ENCODE measurements at places on chromosomes 2 and 18.
A peak's percentile ranks its signal among the peaks of the same experiment; 100 is the strongest.

GRCh38 chr2:22282916-22283315, 1102.1 kb upstream of the KLHL29 start:
- no peak for DNase-seq

- peak; percentile 66 for DNase-seq
Measured at GRCh38 chr2:43818761-43819160, 19.9 kb downstream of the ABCG5 start.

DNA sequence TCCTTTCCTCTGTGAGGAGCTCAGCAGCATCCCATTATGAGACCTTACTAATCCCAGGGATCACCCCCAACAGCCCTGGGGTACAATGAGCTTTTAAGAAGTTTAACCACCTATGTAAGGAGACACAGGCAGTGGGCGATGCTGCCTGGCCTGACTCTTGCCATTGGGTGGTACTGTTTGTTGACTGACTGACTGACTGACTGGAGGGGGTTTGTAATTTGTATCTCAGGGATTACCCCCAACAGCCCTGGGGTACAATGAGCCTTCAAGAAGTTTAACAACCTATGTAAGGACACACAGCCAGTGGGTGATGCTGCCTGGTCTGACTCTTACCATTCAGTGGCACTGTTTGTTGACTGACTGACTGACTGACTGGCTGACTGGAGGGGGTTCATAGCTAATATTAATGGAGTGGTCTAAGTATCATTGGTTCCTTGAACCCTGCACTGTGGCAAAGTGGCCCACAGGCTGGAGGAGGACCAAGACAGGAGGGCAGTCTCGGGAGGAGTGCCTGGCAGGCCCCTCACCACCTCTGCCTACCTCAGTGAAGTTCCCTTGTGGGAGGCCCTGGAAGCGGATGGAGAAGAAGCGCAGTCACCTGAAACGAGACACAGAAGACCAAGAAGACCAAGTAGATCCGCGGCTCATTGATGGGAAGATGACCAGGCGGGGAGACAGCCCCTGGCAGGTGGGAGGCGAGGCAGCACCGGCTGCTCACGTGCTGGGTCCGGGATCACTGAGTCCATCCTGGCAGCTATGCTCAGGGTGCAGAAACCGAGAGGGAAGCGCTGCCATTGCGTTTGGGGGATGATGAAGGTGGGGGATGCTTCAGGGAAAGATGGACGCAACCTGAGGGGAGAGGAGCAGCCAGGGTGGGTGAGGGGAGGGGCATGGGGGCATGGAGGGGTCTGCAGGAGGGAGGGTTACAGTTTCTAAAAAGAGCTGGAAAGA, 7.6 kb downstream of the PROC start:
- DNase-seq, result peak; percentile 21

- no peak for DNase-seq
Measured at GRCh38 chr2:32962690-32963089, 15.9 kb downstream of the LTBP1 start.

DNA sequence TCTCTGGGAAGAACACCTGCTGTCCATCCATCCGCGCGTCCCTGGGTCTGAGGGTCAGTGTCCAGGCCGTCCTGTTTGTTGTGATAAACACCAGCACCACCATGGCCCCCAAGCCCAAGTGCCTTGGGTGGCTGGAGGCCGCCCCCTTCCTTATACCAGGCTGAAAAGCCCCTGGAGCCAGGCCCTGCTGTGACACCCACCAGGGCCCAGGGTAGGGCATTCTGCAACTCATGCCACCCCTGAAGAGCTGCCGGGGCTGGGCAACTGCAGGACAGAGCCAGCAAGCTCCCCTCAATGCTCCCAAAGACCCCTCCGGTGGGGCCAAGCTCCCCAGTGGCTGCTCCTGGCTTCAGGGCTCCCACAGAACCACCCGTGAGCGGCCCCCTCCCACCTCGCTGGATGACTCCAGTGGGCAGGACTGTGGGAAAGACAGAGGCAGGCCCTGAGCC, 31.9 kb upstream of the SNED1 start:
- DNase-seq, result no peak

- DNase-seq, result no peak
Measured at GRCh38 chr2:181573140-181573736, 83.7 kb downstream of the CERKL start.

- no peak for DNase-seq
Measured at GRCh38 chr2:15059870-15060512, 427.5 kb downstream of the LRATD1 start.

DNA sequence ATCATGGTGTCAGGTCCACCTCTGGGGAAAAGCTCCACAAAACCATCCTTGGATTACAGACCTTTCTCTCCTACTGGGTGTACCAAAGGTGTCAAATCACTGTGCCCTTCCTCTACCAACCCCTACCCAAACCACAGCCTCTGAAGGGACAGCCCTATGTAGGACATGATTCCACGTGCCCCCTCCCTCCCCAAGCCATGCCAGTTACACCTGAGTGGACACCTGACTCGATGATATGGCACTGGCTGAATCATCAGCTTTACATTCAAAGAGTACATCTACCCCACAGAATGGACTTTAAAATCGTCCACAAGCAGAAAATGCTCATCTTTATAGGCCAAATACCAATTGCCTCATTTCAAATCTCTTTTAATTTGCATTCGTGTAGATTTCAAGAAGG, 26.0 kb downstream of the TRABD2A start:
- DNase-seq, result no peak

DNA sequence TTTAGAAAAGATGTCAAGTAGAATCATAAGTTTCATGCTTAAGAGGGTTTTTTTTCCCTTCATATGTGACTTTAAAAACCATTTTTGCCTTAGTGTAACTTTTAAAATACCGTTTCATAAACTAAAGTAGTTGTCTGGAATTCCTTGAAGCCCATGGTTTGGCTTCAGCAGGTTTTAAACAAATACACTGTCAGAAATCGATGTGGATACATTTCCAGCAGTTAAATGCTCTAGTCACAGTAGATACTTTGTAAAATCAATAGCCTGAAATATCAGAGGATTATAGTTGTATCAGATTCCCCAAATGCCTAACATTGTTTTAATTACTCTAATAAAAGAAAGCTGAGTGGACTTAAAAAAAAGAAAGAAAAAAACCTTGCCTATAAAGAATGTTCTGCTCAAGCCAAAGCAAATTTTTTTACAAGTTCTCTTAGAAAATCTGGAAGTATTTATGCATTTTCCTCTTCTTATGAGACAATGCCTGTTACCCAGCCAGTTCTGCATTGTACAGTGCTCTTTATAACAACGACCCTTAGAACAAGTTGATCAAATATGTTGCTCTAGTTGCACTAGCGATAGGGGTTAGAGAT, 260.5 kb downstream of the LTBP1 start:
- DNase-seq, result no peak

- DNase-seq, result peak; percentile 44
Measured at GRCh38 chr2:62426154-62426912, 79.7 kb downstream of the TMEM17 start.

DNA sequence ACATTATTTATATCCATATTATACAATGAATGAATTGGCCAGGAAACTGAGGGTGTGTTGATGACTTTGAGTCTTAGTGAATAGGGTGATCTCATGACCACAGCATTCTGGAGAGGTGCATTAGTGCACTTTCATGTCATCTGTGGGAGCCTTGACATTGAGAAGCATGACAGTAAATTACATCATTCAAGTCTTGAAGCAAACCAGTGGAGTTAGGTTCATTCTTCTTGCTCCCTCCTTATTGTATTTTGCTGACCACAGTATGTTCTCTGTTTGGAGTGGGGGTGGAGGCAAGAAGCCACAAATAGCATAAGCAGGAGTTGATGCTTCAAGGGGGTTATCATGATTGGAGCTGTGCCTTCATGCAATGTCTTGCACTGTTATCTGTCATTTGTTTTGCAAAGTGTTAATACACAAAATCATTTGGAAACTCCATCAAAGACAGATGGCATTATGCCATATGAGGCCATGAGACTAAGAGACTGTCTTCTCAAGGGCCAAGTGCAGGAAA, 680.2 kb downstream of the NYAP2 start:
- DNase-seq, result no peak

- no peak for DNase-seq
Measured at GRCh38 chr2:185952100-185952499, 213.5 kb downstream of the FSIP2 start.

GRCh38 chr2:105867587-105867986, 122.9 kb downstream of the NCK2 start:
- DNase-seq, result no peak

- no peak for DNase-seq
Measured at GRCh38 chr2:23237147-23237546, 147.8 kb upstream of the KLHL29 start.

GRCh38 chr2:202164411-202164810, 74.0 kb downstream of the SUMO1 start:
- no peak for DNase-seq

- DNase-seq, result no peak
Measured at GRCh38 chr2:99810225-99810624, 320.4 kb upstream of the REV1 start.

DNA sequence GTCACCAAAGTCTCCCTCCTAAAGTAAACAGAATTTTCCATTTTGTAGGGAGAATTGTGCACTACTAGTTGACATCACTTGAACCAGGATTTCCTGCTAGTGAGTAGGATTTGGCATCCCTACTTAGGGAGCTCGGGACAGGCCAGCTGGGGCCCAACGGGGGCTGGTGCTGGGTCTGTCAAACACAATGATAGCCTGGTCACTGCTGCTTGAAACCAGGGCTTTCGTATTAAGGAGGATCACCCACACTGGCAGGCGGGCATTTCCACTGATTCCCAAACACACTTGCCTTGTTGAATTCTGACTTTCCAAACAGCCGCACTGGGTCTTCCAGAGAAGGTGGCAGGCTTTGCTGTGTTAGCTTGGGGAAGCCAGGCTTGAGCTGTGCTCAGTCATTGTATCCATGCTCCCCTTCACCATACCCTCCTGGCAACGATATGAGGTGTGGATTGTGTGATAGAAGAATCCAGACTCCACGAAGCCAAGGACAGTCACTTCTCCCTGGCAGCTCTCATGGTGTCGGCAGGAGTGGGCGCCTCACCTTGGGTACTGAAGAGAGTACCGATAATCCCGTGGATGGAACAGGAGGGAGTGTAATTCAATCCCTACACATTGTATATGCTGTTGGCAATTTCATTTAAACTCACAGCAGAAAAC, 7.5 kb downstream of the GDF7 start:
- DNase-seq, result no peak

DNA sequence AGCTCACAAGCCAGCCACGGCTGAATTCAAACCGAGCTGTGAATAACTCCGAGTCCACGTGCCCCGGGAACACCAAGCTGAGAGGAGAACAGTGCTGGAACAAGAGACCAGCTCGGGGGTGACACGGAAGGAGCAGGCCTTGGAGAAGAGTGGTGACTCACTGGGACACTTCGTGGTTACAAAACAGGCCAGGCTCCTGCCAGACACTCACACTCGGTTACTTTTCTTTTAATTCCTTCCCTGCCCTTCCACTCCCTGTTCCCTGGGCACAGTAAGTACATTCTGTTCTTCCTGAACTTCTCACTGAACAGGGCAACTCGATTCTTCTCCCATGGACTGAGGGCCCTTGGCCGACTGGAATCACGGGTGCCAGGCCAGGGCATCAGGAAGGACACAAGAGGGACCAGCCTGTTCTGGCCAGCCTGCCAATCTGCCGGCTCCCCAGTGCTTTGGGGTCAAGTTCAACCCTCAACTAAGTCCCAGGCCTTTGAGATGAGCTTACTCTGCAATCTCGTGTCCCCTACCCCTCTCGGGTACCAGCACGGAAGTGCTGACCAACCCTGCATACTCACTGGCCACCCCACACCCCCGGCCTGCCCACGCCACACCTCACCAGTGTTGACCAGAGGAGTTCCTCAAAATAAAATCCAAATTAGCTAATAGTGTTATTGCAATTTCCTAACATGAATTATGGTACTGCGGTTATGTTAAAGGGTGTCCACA, 87.5 kb downstream of the TFCP2L1 start:
- DNase-seq, result peak; percentile 93

GRCh38 chr2:69255760-69256159, 131.3 kb downstream of the GFPT1 start:
- DNase-seq, result no peak

- no peak for DNase-seq
Measured at GRCh38 chr2:158270536-158270935, 168.9 kb downstream of the UPP2 start.

DNA sequence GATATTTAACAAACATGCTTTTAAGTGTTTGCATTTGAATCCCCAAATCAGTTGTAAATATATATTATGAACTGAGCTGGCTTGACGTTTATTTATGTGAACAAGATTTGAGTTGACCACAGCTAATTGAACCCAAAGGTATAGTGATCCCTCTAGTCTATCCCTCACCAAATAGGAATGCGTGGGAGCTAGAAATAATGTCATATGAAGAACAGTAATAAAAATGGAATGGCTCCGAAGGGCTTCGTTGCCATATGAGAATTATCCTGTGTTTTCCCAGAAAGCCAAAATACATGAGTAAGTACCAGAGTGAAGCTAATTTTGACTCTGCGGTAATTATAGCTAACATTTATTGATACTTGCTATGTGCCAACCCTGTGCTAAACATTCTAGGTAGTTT, 142.7 kb downstream of the ADCYAP1 start:
- DNase-seq, result no peak

DNA sequence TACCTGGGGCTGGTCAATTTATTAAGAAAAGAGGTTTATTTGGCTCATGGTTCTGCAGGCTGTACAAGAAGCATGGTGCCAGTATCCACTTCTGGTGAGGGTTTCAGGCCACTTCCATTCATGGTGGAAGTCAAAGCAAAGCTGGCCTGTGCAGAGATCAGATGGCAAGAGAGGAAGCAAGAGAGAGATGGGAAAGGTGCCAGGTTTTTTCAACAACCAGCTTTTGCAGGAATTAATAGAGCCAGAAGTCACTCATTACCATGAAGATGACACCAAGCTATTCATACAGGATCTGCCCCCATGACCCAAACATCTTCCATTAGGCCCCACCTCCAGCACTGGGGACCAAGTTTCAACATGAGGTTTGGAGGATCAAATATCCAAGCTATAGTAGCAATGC, 56.8 kb upstream of the ST3GAL5 start:
- DNase-seq, result no peak

DNA sequence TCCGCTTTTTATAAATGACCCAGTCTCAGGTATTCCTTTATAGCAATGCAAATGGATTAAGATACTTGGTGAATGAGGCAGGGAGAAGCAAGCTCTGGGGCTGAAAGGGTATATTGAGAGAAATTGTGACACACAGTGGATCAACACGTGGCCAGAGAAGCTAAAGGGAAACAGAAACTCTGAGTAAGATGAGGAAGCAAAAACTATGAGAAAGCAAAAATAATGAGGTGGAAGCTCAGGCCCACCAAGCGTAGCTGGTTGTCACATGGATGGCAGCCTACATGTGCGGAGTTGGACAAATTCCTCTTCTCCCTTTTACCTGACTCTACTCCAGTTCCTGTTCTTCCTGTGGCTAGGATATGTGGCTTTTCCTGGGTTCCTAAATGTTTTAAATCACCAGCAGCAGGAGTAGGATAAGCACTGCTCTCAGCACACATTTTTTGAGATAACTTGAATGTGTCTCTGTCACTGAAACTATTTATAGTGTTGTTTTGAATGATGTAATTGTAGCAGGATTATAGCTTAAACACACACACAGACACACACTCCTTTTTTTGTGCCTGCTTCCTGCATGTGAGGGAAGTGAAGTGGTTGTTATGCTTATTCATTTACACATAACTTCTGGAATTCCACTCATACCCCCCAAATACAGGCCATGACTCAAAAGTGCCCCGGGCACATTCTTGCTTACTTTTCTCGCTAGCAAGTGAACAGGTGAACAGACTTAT, 30.1 kb upstream of the EPC2 start:
- DNase-seq, result no peak

GRCh38 chr18:3653851-3654441, 204.0 kb downstream of the TGIF1 start:
- no peak for DNase-seq

Data from right atrium auricular region (tissue), 2 donors.